ENCODE measurements at places on chromosomes 11 and 22.

GRCh38 chr11:130760515-130761125 lies 155.7 kb downstream of the SNX19 start:
- no peak for ATAC-seq

GRCh38 chr11:35662649-35663407 lies at the start of gene TRIM44:
Gene TRIM44 (plus strand): TSS chr11:35662775. CDS start chr11:35663112, 337 bp downstream.
- ATAC-seq: peak; percentile 88

GRCh38 chr11:45285930-45286632 lies at the start of gene SYT13:
Gene SYT13 (minus strand): TSS chr11:45286341. CDS start chr11:45286207, 134 bp downstream.
- no peak for ATAC-seq

DNA sequence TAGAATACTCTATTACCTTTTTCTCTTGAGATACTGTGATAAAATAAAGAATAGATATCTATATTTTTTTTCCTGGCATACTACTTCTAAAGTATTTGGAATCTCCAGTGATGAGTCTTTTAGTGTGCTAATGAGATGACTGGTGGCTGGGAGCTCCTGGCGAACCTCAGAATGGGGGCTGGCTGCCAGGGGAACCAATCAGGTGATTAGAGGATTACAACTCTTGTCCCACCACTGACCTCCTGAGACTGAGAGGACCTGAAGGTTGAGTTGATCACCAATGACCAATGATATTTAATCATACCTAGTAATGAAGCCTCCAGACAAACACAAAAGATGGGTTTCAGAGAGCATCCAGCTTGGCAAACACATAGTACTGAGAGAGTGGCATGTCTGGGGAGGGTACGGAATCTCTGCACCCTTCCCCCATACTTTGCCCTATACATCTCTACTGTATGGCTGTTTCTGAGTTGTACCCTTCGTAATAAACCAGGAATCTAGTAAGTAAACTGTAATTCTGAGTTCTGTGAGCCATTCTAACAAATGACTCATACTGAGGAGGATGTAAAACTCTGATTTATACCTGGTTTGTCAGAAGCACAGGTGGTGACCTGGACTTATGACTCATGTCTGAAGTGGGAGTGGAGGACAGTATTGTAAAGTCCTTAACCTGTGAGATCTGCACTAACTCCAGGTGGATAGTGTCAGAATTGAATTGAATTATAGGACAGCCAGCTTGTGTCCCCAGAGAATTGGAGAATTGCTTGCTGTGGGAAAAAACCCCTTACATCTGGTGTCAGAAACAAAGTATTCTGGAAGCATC lies 325.3 kb upstream of the LRRC4C start:
- ATAC-seq: no peak

- no peak for ATAC-seq
Observed at GRCh38 chr11:34630544-34630943, 9.7 kb downstream of the EHF start.

GRCh38 chr11:17233101-17233500 lies 25.3 kb upstream of the PIK3C2A start:
- ATAC-seq: no peak

GRCh38 chr11:65897020-65897471 lies 3.1 kb downstream of the FOSL1 start:
- ATAC-seq: no peak

Measured in activated CD4-positive, CD25-positive, alpha-beta regulatory T cell treated with anti-CD3 and anti-CD28 coated beads, Interleukin-2, amount 50 U/mL, for 24 hours (primary cell).